ENCODE measurements at places on chromosomes 3 and 15.

DNA sequence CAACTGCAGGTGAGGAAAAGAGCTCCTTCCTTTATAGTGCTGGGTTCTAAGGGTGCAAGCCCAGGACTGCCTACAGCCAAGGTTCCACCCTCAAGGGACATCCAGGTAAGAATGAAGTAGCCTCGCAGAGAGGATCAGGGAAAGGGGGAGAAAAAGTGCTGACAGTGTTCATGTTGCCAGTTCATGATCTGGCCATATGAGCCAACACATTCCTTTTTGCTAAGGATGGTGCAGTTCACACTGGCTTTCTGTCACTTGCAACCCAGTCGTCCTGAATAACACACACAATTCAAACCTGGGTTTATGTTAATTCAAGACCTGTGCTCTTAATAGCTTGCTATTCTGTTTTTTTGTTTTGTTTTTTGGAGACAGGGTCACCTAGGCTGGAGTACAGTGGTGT is 9.0 kb downstream of the CLN6 start:
- H3K36me3 ChIP-seq = peaks cover 45% of the 10 kb centered on the region
- H3K27me3 ChIP-seq = no peaks in the 10 kb centered on the region
- no peak overlapping the region for H3K4me3 ChIP-seq
- H3K4me1 ChIP-seq = peaks cover 14% of the 10 kb centered on the region

DNA sequence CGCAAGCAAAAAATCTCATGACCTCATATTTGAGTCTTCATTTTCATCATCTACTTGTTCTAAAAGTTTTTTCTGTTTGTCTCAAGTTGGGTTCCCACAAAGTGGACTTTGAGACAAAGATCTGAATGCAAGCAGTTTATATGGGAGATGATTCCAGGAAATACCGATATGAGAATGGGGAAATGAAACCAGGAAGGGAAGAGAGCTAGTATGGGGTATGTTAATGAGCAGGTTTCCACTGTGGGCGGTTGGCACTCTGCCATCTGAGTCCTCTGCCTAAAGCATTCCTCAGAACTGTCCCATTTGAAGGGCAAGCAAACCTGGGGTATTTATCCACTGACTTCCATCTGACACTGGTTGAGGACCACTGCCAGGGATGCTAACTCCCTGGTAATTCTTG is 8.8 kb downstream of the ADPRH start:
- no peak overlapping the region for H3K4me3 ChIP-seq
- H3K27me3 ChIP-seq = peaks cover 11% of the 10 kb centered on the region
- no peak for DNase-seq
- H3K4me1 ChIP-seq = peaks cover 25% of the 10 kb centered on the region
- H3K36me3 ChIP-seq = peaks cover 17% of the 10 kb centered on the region

DNA sequence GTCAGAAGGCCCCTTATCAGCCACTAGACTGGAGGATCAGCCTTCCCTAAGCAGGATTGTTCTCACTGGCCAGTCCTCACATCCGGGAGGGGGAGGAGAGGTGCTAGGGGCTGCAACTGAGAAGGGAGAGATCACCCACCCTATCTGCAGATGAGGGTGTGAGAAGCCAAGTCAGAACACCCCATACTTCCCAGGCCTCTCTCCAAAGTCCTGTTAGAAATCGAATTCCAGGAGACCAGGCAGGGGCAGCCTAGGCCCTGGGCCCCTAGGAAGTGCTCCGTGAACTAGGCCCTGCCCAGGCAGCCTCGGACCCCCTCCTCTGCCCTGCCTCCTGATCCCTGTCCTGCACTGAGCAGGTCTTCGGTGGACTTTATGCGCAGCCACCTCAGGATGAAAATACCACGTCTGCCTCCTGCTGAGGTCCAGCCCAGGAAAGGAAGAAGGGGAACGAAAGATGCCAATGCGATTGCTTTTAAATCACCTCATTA is 933 bp downstream of the DZIP1L start:
- H3K4me3 ChIP-seq = peak overlapping the region; percentile 73
- no peak for DNase-seq
- H3K27me3 ChIP-seq = peaks cover 43% of the 10 kb centered on the region
- no peaks in the 10 kb centered on the region for H3K36me3 ChIP-seq

GRCh38 chr15:87578776-87579175 is 677.8 kb downstream of the NTRK3 start:
- no peak for DNase-seq
- no peak overlapping the region for H3K27ac ChIP-seq
- H3K4me3 ChIP-seq = no peak overlapping the region

DNA sequence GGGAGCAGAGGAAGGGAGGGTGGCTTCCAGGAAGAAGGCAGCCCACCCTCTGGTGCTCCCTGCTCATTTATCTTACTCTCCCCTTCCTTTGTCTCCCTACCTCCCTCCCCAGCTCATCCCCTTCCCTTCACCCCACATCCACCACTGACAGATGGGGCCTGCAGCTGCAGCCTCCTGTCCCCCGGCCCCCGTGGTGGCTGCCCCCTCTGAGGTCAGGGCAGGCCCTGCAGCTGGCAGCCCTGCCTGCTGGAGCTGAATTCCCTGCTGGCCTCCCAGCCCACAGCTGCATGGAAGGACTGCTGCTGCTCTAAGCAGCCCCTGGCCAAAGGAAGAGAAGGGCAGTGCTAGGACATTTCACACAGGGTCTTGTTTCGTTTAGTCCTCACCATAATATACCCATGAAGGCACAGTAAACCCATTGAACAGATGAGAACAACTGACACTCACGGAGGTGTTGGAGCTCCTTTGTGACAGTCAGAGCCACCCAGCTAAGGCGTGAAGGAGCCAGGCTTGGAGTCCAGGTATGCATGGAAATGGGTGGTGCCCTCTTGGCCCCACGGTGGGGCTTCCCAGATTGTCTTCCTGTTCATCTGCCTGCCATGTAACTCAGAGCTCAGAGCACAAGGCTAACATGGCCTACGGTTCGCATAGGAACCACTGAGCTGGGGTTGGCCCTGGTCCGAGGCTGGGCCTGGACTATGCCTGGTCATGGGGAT is 121.7 kb upstream of the PRR20G start:
- peaks cover 3% of the 10 kb centered on the region for H3K27me3 ChIP-seq
- H3K4me3 ChIP-seq = no peak overlapping the region
- H3K4me1 ChIP-seq = no peaks in the 10 kb centered on the region
- DNase-seq = no peak

All from activated T-helper 2 cell treated with anti-CD3 and anti-CD28 coated beads, Interferon-gamma antibody, Interleukin-2, Interleukin-4, amounts not matched to agents 10 μg/mL and 5 μg/mL and 100 μg/mL, durations not matched to agents 14 hours and 24 hours and 36 hours (primary cell).